Endothelial cell of umbilical vein (primary cell): ENCODE measurements at places on chromosomes 2 and 18. TPM values are rescaled to one million over a fixed set of nuclear protein-coding genes. Genes with fewer than 3 reads are reported as not detected.

DNA sequence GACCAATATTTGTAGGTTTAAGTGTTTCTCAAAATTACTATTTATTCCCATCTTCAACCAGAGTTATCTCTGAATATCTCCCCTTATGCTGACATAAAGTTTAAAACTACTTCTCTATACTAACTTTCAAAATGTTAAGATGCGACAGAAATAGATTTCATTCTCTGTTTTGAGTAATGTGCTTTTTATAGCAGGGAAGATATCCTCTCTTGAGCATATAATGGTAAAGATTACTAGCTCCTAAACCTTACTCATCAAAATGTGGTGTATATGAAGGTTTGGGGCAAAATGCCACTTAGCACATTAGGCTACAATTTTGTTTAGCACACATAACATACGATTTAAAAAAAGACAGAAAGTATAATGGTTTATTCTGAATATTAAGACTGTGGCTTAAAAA is 54.4 kb downstream of the CWC22 start:
- no peak for DNase-seq

The SLC9A2 gene
- total RNA-seq = not detected in 2 replicates

DNA sequence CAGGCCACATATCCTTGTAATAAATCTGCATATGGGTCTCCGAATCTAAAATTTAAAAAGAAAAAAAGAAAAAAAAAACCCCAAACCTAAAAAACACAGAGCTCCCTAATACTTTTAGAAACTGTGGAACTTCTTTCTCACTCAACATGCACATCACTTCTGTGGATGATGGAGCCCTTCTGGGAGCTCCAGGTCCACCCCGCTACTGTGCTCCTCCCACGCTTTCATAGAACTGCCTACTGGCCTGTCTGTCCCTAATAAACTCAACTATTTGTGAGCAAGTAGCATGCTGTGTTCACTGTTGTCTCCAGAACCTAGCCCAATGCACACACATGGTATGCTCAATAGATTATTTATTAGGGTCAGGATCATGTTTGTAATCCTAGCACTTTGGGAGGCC is 83.1 kb upstream of the FZD5 start:
- no peak for DNase-seq

The POTEC gene
- not detected in 2 replicates for total RNA-seq

DNA sequence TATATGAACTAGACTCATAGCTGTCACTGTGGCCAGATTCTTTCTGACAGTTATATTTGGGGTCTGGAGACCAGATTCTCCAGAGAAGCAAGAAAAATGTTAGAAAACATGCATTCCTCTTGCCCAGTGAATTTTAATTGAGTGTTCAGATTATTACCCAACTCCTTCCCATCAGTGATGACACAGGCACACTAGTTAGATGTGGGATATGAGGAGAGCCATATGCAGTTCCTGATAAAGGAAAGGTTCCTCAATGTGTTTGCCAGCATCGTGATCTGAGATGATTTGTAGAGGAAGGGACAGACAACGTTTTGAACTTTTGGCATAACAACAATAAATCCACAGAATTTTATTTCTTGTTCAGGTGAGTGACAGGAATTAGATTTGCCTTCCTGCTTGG is 308.6 kb downstream of the PIEZO2 start:
- no peak for DNase-seq

DNA sequence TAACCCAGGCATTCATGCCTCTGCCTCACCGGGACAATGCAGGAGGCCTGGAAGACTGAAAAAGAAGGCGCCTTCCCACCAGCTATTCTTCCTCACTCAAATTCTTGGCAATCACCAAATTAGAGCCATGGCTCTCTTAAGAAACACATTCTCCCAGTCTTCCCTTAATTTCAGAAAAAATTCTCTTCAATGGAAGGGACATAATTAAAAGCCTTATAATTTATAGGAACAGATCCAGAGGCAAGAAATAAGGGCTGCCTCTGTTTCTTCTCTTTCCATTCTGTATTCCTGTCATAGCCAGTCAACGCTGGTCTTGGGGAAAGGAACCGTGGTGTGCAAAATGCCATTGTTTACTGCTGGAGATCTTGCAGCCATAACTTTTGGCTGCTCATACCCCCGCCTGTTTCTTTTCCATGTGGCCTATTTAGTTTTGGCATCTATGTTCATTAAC is 32.8 kb downstream of the DTNA start:
- no peak for DNase-seq

The TBC1D8 gene
- 30.6 and 32.1 TPM in 2 replicates for total RNA-seq

DNA sequence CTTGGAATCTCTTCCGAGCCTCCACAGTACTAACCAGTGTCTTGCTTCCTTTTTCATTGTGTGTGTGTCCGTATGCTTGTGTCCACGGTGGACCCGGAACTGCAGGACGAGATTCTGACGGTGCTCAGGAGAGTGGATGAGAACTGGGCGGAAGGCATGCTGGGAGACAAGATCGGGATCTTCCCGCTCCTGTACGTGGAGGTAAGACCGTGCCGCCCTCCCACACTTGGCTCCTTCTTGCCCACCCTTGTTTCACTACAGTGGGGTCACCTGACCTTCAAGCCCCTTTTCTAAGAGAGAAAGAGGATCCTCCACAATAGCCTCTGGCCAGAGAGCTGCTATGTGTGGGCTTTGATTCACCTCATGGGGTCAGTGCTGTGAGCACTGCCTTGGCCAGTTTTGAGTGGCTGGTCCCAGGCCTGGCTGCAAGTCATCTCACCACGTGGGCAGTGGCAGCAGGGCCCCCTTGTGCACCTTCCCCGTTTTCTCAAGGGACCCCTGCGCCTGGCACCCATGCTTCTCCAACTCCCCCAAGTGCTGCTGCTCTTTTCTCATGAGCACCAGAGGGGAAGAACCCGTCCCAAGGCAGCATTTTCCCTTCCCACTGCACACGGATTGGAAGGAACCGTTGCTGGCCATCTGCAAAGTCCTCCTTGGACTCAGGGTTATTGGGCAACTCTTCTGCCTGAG is 242.1 kb downstream of the SEPTIN10 start:
- no peak for DNase-seq

DNA sequence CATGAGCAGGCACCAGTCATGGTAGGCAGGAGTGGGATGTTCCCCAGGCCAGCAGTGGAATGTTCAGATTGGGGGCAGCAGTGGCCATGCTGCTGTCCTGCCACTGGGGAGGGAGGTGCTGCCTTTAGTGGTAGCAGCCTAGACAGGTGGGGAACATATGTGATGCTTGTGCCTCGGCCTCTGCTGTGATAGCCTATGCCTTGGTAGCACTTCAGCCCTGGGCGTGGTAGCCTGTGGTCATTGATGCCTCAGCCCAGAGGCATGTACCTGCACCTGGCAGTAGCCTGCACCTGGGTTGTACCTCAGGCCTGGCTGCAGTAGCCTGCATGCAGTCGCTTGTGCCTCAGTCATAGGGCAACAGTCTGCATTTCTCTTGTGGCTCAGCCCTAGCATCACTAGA is 7.1 kb downstream of the RFTN2 start:
- no peak for DNase-seq

The TWSG1 gene
- total RNA-seq = 57.4 and 69.6 TPM in 2 replicates

DNA sequence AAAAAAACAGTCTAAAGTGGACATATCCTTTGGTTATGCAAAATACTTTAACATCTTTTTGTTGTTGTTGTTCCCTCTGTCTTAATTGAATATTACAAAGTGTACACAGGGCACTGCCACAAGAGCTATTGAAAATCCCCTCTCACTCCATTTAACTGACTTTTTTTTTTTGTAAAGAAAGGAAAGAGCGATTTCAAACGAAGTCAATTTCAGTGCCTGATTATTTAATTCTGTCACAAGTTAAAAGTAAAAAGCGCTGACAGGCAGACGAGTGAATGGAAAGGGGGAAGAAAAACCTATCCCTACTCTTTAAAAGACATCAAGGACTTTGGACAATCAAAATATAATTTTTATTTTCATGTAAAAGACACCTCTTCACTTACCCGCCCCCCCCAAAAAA is 1.9 kb downstream of the FIGN start:
- no peak for DNase-seq

The AQP12B gene
- not detected in 2 replicates for total RNA-seq

The ARL5A gene
- 73.2 and 77.5 TPM in 2 replicates for total RNA-seq

The FAM161A gene
- total RNA-seq = 5.9 and 6.1 TPM in 2 replicates

- DNase-seq = no peak
These were observed 62.3 kb upstream of the BOD1L2 start for GRCh38 chr18:57084331-57085271.

The TCF23 gene
- total RNA-seq = not detected in 2 replicates

DNA sequence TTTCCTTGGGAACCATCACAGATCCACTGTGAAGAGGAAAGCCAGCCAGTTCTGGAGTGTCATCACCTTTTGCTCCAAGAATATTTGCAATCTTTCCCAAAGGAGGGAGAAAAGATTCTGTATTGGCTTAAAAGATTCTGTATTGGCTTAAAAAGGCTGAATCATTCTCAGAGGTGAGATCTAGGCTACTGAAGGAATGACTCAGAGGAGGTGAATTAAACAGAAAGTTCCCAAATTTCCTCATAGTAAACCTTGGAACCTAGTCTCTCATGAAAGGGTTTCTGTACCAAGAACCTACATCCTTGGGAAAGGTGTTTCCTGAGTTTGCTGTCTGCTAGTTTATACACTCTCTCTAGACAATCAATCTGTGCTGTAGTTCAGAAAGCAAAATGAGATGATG is 34.1 kb upstream of the GRB14 start:
- DNase-seq = no peak

DNA sequence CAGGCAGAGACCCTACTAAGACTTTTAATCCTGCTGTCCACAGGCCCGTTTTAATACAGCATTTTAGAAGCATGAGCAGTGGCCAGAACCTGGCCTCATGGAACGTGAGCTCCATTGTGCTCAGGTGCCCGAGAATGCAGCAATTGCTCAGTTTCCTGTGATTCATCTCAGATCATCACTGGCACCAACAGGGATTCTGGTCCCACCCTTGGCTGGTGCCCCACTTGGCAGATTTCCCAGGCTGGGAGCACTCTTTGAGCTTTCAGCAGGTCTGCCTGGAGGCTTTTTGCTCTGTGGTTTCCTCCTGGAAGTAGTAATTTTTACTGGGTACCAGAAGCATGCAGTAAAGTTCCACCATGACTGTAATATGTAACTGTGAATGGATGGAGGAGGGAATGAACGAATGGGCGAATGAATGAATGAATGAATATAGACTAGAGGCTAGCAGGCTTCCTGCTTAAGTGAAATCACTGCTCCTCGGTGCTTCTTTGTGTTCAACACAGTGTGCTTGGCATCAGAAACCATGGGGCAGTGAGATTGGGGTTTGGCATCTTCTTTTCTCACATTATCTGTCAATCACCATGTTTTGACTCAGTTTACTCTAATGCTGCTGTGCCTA is 312.9 kb downstream of the PRKCE start:
- peak; percentile 95 for DNase-seq

DNA sequence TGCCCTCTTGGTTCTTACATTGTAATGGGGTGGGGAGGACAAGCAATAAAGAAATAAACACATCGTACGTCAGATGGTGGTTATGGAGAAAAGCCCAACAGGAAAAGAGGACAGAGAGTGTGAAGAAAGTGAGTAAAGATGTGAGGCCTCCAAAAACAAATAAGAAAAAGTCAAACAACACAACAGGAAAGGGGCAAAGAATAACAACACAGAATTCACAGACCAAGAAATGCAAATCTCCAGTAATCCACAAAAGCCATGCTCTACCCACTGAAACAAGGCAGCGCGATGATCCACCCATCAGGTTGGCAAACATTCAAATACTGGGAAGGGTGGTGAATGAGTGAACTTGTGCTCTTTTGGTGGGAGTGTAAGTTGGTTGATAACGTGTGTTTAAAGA is 16.7 kb upstream of the DUSP2 start:
- no peak for DNase-seq

GRCh38 chr18:79949697-79950487 is 1.6 kb downstream of the SLC66A2 start:
- DNase-seq = peak; percentile 26

GRCh38 chr2:108933691-108934117 is 55.3 kb downstream of the EDAR start:
- no peak for DNase-seq

GRCh38 chr18:10040287-10041011 is 126.6 kb downstream of the VAPA start:
- peak; percentile 52 for DNase-seq

GRCh38 chr2:231929961-231930592 is 3.9 kb upstream of the NPPC start:
- no peak for DNase-seq

GRCh38 chr18:63974991-63975390 is 5.1 kb downstream of the SERPINB8 start:
- DNase-seq = peak; percentile 39

DNA sequence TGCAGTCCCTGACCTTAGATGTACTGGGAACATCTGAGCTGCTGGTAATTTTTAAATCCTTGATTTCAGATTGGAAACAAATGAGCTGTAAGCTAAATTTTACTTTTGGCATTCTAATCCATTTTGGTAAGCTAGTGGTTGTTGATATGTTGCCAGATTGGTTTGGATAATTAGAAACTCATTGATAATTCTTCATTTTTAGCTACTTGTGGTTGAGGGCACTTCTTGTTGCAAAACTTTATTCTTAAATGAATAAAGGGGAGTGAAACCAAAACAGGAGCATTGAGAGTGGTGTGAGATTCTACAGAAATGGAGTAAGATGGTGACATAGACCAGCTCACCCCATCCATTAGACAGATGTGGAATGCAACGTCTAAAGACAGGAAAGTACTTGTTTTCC is 64.5 kb downstream of the ITGB1BP1 start:
- no peak for DNase-seq

DNA sequence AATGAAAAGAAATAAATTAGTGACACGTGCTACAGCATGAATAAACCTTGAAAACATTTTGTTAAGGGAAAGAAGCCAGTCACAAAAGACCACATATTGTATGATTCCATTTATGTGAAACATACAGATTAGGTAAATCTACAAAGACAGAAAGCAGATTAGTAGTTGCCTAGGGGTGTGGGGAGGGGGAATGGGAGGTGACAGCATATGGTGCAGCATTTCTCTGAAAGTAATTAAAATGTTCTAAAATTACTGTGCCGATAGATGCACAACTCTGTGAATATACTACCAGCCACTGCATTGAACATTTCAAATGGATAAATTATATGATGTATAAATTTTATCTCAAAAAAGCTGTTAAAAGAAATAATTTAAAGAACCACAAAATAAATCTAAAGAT is 161.0 kb downstream of the TRIB2 start:
- no peak for DNase-seq

- DNase-seq = no peak
These were observed 108.6 kb upstream of the CNTNAP5 start for GRCh38 chr2:123916531-123916930.

The FBXO41 gene
- total RNA-seq = 1.2 and 1.5 TPM in 2 replicates

The PARD3B gene
- 17.7 and 30.9 TPM in 2 replicates for total RNA-seq

DNA sequence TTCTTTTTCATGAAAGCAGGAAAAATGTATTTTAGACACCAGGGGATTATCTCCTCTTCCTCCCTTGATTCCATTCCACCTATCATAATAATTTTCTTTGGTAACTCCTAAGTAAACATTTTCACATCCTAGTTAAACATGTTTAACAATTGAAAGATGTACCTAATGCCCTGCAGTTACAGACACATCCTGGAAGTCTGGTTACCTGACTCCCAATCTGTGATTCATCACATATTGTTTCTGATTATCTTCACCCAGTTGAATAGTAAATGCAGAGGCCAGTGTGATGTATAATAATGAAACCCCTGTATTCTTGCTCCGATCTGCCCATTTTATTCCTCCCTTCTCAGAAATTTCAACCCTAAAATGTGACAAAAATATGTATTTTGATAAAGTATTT is 1237.6 kb upstream of the LRRTM1 start:
- DNase-seq = no peak

- no peak for DNase-seq
These were observed 16.7 kb downstream of the CTIF start for GRCh38 chr18:48555465-48555995.

The TEX261 gene
- 63.3 and 71.2 TPM in 2 replicates for total RNA-seq

- DNase-seq = no peak
These were observed 113.6 kb downstream of the PDCL3 start for GRCh38 chr2:100676346-100676745.

- no peak for DNase-seq
These were observed 18.1 kb downstream of the CYP1B1 start for GRCh38 chr2:38057651-38058410.
